Activated CD8-positive, alpha-beta memory T cell treated with anti-CD3 and anti-CD28 coated beads for 4 hours (primary cell): ENCODE measurements at places on chromosomes 13 and 19.

DNA sequence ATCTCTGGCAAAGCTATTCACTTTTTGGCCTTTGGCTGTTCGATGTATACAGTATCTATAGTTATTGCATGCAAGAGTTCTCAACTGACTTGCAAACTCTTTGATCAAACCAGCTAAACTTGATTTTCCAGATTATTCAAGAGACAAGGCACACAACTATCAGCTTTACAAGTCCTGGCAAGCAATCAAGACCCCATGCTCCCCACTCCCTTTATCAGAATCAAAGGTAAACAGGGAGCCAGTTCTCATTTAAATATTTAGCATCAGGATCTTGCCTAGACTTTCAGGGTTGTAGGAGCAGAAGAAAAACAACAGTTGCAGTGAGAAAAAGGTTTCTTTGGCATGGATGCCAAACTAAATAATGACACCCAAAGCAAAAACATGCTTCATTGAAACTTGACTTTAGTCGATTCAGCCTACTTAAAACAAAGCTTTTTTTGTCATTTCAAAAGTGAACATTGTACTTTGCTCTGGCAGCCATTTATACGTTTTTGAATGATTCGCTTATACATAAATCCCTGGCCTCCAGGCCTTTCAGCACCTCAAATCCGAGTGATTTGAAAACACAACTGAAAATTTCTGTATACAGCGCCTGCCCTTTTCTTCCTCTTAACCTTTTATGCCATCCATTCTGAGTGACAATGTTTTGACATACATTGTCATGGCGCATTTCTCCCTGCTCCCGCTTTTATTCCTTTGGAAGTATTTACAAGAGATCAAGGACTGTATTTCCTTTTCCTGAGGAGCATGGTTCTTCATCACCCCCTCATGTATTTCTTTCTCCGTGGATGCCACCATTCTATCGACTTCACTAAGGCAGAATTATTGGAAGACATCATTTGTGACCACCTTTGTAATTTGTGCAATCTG is 340.8 kb downstream of the KLF5 start:
- no peak for DNase-seq

DNA sequence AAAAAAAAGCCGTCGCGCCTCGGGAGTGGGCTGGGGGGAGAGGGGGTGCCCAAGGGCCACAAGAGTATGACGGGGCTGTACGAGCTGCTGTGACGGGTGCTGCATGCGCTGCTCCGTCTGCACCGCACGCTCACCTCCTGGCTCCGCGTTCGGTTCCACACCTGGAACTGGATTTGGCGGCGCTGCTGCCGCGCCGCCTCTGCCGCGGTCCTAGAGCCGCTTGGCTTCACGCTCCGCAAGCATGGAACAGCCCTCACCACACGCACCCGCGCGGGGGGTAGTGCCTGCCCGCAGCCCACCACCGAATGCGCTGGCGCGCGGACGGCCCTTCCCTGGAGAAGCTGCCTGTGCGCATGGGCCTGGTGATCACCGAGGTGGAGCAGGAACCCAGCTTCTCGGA is 18.8 kb downstream of the C1QTNF9 start:
- no peak for DNase-seq

GRCh38 chr13:93529961-93530360 is 303.4 kb downstream of the GPC6 start:
- DNase-seq: no peak

DNA sequence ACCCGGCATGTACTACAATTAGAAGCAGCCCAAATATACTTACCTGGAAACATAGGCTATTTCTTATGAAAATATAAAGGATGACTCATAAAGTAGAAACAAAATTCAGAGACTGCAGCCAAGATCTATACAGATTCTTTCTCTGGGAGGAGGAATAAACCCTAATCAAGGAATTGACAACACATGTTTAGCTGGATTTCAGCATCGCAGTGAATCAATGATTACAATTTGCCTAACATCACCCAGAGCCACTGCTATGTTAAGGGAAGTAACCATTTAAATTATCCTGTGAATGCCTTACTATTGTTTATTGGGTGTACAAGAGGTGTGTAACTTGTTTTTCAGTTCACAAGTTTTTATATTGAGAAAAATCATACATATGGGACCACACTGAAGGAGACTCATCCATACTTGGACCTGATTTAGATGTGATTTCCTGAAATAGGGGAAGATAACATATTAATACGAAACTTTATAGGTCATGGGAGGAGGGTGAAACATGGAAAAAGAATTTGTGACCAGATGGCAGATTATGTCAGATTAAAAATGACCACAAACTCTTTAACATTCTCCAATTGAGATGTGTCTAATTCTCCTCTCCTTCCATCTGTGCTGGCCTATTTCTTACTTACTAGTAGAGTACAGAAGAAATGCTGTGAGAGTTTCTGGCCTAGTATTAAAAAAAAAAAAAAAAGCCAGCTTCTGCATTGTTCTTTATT is 1168.4 kb downstream of the SLITRK1 start:
- no peak for DNase-seq

- no peak for DNase-seq
Measured at GRCh38 chr19:33432015-33432414, 58.5 kb downstream of the CEBPG start.
